ENCODE measurements at places on chromosomes 1 and 21.
A peak's percentile ranks its signal among the peaks of the same experiment; 100 is the strongest.

DNA sequence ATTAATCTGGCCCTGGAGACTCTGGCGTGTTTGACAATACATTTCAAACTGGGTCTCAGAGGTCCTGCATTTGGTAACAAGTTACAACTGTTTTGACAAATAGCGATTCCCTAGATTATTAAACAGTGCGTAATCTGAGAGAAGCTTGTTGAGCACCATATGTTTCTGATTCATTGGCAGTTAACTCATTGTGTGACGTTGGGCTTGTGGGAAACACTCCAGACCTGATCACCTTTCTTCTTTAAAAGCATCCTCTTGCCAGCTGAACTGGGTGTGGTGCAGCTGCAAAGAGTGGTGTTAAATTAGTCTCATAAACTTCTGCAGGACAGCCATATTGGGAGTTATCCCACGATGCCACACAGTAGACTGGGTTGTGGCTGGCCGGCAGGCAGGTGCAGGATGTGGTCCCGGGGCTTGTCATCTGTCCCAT is 82.7 kb downstream of the CDC7 start:
- no peak for DNase-seq

GRCh38 chr1:54109129-54110090 is 43.4 kb downstream of the CDCP2 start:
- no peak for DNase-seq

DNA sequence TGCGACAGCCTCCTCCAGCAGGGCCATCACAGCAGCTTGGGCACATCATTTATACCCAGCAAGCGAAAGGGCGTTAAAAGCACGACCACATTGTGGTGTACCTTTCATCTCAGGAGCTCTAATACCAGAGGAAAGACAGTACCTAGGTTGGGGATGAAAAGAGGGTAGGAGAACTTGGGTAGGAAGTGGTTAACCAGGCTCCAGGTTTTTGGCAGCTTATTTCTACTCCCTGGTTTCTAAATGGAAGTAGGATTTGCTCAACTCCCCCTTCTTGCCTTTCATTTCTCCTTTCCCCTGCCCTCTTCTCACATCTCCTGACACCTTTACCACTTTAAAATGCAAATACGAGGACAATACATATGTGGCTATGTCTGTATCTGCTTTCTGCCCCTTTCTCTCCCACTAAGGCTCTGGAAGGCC is 30.2 kb downstream of the FAM177B start:
- DNase-seq, result no peak

DNA sequence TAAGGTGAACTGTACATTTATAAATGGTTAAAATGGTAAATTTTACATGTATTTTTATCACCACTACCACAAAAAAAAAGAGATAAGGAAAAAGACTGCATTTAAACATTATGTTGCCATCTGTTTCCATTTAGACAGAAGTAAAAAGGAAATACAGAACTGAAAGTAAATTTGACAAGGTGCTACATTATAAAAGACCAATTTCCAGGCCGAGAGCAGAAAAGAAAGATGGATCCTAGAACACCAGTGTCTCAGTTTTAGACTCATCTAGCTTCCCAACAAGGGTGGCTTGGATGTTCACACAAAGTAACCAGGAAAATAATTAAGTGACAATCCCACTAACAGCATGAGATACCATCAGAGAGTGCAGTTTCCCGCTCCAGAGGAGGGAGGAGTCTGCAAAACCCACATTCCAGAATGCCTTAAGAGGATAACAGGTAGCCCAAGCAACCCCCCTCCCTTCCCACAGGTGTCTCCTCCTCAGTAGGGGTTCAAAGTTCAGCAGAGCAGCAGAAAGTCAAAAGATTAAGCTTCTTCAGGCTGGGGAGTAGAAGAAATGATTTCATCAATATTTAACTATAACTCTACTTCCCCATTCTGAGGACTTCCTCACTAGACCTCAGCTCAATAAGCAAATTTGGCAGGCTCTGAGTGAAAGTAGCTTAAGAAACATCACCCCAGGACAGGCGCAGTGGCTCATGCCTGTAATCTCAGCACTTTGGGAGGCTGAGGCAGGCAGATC is 11.8 kb downstream of the TPM3 start:
- no peak for DNase-seq

DNA sequence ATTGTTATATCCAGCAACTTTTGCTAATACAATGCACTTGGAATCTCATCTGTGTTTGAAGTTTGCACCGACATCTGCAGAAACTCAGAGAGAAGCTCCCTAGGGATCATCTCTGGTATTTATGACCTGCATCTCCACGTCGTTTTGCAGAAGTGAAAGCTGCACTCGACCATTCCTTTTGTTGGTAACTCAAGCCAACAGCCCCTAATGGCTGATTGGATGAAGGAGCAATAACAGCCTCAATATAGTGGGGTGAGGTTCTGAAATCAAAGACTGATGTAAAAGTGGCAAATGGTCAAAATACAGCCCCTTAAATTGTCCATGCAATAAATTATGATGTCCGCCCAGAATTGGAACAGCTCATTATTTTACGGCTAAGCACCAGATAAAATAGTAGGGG is 344.2 kb upstream of the KAZN start:
- no peak for DNase-seq

DNA sequence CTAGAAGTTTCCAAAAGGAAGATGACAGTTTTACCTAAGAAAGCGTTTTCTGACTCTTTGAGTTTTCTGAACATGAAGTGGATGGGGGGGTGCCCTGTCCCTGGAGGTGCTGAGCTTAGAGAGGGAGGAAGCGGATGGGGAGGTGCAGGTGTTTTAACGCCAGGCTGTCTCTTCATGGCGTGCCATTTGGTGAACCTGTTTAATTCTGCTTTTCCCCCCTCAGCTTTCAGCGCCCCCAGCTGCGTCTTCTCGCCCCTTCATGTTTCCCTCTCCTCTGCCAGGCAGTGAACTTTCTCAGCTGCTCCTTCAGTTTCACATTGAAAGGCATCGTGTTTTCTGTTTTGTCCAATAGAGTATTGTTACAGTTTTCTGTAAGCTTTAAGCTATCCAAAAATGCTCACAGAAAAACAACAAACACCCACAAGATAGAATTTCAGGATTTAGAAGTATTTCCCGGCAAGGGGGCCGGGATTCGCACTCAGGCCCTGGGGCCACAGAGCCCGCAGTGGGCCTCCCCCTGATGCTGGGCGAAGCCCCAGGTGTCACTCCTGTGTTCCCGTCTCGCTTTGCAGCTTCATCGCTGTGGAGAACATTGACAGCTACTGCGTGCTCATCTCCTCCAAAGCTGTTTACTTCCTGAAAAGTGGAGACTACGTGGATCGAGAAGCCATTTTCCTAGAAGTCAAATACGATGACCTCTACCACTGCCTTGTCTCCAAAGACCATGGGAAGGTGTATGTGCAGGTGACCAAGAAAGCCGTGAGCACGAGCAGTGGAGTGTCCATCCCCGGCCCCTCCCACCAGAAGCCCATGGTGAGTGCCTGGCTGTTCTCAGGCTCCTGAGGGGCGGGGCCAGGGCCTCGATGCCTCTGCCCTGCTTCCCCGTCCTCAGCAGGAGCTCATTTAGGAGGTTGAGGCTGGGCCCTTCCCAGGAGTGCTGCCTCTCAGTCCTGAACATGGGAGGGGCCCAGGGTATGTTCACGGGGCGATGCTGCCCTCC is 111.4 kb downstream of the DHRS3 start:
- no peak for DNase-seq

DNA sequence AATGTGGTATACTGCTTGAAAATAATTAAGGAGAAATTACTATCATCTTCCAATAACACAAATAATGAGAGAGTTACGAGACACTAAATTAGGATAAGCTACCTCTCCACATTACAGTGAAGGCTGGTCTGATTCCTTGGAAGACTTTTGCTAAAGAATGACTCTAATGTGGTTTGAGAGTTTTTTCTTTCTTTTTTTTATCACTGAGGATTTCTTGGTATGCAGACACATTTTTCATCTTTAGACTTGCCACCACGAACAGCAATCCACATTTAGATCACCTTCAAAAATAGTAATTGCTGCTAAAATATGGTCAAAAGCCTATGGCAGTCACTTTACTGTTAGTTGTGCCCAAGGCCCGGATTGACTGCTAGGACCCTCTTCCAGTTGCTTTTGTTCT is 16.6 kb upstream of the TMEM35B start:
- DNase-seq, result no peak

GRCh38 chr1:99306644-99307043 is 42.4 kb downstream of the PLPPR4 start:
- no peak for DNase-seq

- peak; percentile 50 for DNase-seq
Observed at GRCh38 chr1:172745014-172745413, 86.1 kb downstream of the FASLG start.

- DNase-seq, result no peak
Observed at GRCh38 chr1:21397813-21398188, 42.1 kb upstream of the NBPF3 start.

DNA sequence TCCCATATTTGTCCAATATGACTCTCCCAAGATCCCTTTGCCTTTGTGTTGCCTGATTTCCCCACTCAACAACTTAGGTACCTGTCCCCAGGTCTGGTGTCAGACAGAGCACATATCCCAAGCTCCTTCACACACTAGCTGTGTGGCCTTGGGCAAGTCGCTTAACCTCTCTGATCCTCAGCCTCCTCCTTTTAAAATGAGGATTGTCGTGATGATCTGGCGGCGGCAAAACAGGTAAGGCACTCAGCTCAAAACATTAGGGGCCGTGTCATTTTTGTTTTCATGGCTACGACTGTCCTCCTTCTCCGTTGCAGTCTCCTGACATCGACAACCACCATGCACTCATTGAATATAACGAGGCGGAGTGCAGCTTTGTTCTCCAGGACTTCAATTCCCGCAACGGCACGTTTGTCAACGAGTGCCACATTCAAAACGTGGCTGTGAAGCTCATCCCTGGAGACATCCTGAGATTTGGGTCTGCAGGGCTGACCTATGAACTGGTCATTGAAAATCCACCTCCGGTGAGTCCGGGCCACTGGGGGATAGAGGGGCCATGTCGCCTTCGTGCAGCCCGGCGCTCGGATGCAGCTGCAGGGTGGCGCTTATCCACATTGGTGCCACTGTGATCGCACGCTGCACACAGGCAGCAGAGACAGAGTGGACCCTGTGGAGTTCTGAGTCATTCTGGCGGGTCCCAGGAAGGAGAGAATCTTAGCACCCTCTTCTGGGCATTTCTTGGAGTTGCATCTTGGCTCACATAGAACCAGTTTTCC is 25.2 kb downstream of the FHAD1 start:
- DNase-seq, result peak; percentile 22

DNA sequence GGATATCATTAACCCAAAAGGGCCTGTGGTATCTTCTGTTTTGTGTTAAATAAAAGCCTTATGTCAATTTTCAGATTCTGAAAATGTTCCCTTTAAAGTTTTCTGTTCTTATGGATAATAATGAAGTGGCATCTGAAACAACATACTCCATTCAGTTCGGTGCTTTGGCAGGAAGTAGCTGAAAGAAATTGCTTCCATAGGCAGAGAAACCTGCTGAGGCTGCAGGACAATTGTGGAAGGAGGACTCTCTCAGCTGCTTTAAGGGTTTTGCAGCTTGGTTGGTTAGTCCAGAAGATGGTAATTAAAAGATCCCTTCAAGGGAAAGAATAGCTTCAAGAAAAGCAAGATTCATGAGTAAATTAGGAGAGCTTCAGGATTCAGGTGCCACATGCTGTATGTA is 30.5 kb upstream of the NRIP1 start:
- DNase-seq, result no peak

- DNase-seq, result peak; percentile 36
Observed at GRCh38 chr1:100325415-100326324, 26.6 kb upstream of the CDC14A start.

GRCh38 chr1:160756849-160757201 is 17.8 kb downstream of the SLAMF7 start:
- DNase-seq, result no peak

DNA sequence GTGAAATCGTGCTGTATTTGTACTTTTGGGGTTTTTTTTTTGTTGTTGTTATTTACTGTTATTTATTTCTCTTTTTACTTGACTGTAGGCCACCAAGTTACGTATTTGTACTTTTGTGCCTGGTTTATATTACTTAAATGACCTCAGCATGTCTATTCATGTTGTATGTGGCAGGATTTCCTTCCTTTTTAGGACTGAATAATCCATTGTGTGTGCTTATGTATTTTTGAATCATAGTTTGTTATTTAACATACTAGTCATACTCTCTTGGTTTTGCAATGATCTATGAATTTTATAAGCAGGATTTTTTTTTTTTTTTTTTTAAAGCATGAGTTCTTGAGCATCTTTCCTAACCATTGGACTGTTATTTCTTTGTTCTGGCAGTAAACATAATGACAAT is 51.2 kb downstream of the RNF2 start:
- no peak for DNase-seq

- DNase-seq, result no peak
Observed at GRCh38 chr1:25550155-25550506, 6.7 kb downstream of the LDLRAP1 start.

- DNase-seq, result no peak
Observed at GRCh38 chr1:108142773-108143394, 57.3 kb downstream of the SLC25A24 start.

GRCh38 chr1:102776071-102776470 is 332.3 kb downstream of the COL11A1 start:
- no peak for DNase-seq

- no peak for DNase-seq
Observed at GRCh38 chr1:229136822-229137221, 134.1 kb upstream of the RAB4A start.

DNA sequence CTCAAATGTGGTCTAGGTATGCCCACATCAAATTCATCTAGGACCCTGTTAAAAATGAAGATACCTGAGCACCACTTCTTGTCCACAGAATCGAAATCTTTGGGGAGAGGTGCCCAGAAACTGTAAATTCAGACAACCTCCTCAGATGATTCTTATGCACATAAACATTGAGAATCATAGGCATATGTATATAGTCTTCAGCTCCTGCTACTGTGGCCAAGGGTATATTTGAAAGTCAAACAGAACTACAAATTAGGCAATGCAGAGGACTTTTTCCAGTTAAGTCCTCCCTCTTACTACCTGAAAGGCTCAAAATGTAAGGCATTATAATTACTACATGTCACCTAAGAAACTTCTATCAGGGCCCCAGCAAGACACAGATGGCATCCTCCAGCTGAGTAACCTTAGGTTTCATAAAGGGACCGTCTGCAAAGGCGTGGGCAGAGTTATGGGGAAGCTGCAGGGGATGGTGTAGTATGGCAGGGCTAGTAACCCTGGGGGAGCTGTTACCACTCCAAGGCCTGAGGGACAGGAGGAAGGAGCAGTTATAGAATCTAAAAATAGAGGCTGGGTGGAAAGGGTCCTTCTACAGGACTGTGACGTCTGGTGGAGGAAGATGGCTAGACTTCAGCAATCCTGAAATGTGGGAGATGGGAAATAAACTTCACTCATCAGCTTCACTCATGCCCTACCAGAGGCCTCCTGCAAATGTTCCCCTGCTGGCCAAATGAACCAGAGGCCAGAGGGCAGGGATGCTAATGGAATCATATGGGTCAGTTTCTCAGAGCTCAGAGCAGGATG is 46.3 kb downstream of the DAB1 start:
- DNase-seq, result no peak

DNA sequence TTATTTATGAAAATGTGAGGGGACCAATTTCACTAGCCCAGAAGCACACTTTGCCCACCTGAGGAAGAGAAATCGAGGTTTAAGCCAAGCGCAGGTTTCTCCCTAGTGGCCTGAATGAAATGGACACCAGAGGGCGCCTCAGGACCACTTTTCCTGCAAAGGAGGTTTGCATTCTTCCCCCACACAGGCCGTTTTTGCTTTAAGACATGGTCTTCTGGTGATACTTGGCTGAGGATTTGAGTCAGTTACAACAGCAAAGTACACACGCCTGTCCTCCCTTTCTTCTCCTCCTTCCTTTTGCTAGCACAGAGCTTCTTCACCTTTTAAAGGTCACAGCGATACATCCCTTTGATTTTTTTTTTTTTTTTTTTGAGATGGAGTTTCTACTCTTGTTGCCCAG is 5.4 kb downstream of the PLA2G2E start:
- DNase-seq, result peak; percentile 37

GRCh38 chr1:93076268-93076667 is 2.8 kb upstream of the MTF2 start:
- no peak for DNase-seq
